ENCODE measurements at places on chromosomes 3 and 15.

GRCh38 chr3:154728285-154728684 lies 298.3 kb upstream of the GPR149 start:
- DNase-seq = no peak

DNA sequence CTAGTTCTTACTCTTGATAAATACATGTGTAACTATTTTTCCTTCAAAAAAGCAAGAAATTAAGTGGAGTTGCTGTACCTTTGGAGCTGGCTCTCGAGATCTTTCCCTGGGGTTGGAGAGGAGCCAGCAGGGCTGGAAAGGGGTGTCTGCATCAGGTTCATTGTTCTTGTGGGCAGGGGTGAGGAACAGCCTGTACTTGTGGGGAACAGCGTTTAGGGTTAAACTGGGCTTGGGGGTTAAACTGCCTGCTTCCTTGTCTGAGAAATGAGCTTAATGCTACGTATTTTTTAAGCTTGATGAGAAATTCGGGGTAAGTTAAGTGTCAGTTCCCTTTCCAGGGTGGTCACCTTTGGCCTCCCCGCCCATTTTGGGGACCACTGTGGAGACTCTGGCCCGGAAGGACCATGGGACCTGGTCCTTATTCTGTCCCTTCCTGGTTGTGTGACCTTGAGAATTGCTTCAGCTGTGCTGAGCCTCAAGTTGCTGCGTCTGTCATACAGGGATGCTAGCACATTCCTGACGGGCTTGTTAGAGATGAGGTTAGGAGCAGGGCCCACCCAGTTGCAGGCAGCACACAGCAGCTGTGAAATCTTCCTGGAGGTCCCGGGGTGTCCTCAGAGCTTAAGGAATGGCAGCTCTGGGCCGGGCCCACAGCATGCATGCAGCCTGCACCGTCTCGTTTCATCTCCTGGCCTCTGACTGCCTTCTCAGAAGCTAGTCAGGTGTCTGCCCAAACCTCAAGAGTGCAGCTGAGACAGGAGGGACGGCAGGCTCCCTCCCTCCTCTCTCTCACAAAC lies 11.6 kb downstream of the H1-8 start:
- DNase-seq = peak; percentile 18

GRCh38 chr3:137771401-137772213 lies 7.5 kb downstream of the SOX14 start:
- no peak for DNase-seq

- no peak for DNase-seq
These were observed 13.1 kb downstream of the RYK start for GRCh38 chr3:134237454-134238145.

- DNase-seq = no peak
These were observed 16.4 kb upstream of the HCN4 start for GRCh38 chr15:73385205-73385604.

DNA sequence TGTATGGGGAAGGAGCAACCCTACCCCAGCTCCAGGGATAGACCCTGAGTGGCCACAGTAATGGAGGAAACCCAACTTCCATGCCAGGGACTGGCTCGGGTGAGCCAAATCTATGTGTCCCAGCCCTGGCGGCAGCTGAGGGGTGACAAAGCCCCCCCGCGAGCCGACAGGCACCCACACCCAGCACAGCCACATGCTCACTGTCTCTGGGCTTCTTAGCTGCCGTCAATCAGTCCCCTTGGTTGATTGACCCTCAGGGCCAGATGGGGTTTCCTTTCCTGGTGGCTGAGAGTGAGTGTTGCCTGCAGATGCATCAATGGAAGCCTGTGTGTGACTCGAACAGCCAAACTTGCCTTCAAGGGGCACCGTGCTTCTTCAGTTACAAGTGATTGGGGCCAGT lies 2.1 kb upstream of the OCA2 start:
- no peak for DNase-seq

DNA sequence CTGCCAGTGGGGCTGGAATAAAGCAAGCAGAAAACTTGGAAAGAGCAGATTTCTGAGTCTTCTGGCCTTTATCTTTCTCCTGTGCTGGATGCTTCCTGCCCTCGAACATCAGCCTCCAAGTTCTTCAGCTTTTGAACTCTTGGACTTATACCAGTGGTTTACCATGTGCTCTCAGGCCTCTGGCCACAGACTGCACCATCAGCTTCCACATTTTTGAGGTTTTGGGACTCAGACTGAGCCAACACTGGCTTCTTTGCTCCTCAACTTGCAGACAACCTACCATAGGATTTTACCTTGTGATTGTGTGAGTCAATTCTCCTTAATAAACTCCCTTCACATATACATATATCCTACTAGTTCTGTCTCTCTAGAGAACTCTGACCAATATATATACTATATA lies 706.6 kb downstream of the NR2F2 start:
- DNase-seq = no peak

DNA sequence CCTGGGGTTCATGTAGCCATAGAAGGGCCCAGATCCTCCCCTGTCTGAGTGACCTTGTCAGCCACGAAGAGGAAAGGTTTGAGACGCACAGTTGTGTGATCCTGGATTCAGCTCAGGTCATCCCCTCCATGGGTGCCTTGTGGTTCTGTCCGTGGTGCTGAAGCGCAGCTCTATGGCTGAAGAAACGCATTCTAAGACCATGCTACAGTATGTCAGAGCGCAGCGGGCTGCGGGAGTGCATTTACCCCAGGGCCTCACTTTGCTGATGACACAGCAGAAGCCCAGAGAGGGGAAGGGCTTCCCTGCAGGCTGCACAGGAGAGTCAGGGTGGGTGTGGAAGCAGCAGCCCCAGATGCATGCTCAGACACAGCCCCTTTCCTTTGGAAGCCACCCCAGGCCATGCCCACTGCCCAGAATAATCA lies 68.8 kb upstream of the IQSEC1 start:
- no peak for DNase-seq

GRCh38 chr15:86620641-86621349 lies 541.1 kb downstream of the AGBL1 start:
- DNase-seq = no peak
